Frontal cortex (tissue), 4 donors: ENCODE measurements at places on chromosomes 4 and X. TPM values are rescaled to one million over a fixed set of nuclear protein-coding genes. Genes with fewer than 3 reads are reported as not detected.

Gene SETD7
- 28.5 TPM for total RNA-seq

- DNase-seq, result no peak
Measured at GRCh38 chrX:139126493-139126892, 404.0 kb upstream of the F9 start.

- no peak for DNase-seq
Measured at GRCh38 chr4:173217727-173218126, 49.1 kb downstream of the GALNT7 start.

- no peak for DNase-seq
Measured at GRCh38 chrX:75968293-75968692, 183.2 kb upstream of the MAGEE2 start.

Gene SPANXN4
- total RNA-seq, result not detected

DNA sequence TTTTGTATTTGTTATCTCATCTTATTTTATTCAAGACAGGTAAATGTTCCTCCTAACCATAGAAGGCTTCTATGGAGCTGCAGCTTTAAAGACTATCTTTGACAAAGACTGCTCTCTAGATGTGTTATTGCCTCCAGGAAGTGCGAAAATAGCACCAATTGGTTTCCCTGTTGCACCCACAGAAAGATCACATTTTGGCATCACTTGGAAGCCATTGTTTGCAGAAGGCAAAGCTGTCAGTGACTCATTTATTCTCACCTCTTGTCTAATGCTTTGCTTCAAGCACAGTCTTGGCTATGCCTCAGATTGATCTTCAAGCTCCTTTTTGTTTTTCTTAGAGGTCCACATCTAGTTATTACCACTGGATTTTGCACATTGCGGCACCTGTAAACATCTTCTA lies 150.3 kb downstream of the PCDH7 start:
- no peak for DNase-seq

DNA sequence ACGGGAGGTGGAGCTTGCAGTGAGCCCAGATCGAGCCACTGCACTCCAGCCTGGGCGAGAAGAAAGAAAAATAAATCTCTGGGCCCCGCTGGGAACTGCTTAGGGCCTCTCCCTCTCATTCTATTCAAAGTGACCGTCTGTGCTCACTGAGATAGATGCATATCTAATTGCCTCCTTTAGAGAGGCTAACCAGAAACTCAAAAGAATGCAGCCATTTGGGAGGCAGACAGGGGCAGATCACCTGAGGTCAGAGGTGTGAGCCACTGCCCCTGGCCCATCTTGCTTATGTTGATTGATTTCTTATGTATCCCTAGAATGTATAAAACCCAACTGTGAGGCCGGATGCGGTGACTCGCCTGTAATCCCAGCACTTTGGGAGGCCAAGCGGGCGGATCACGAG lies 6.2 kb upstream of the CSF2RA start:
- DNase-seq, result no peak

Gene GABRB1
- total RNA-seq, result 85.6 TPM

- DNase-seq, result no peak
Measured at GRCh38 chr4:88705223-88705622, 7.6 kb upstream of the NAP1L5 start.

- peak; percentile 24 for DNase-seq
Measured at GRCh38 chrX:115949900-115950822, 220.4 kb upstream of the AGTR2 start.

DNA sequence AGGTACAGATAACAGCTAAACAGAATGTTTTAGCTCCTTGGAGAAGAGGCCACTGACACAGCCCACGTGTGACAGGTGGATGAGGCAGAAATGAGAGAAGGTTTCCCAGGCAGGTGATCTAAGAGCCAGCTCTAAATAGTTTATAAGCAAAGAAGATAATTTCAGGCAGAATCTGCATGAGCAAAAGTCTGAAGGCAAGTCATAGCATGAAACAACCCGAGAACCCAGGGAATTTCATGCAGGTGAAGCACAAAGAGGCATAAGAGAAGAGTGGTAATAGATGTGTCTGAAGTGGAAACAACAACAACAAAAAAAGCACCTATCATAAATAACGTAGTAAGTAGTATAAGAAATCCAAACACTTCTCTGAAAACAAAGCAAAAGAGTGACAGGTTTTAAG lies 275.8 kb upstream of the CPEB2 start:
- DNase-seq, result no peak

DNA sequence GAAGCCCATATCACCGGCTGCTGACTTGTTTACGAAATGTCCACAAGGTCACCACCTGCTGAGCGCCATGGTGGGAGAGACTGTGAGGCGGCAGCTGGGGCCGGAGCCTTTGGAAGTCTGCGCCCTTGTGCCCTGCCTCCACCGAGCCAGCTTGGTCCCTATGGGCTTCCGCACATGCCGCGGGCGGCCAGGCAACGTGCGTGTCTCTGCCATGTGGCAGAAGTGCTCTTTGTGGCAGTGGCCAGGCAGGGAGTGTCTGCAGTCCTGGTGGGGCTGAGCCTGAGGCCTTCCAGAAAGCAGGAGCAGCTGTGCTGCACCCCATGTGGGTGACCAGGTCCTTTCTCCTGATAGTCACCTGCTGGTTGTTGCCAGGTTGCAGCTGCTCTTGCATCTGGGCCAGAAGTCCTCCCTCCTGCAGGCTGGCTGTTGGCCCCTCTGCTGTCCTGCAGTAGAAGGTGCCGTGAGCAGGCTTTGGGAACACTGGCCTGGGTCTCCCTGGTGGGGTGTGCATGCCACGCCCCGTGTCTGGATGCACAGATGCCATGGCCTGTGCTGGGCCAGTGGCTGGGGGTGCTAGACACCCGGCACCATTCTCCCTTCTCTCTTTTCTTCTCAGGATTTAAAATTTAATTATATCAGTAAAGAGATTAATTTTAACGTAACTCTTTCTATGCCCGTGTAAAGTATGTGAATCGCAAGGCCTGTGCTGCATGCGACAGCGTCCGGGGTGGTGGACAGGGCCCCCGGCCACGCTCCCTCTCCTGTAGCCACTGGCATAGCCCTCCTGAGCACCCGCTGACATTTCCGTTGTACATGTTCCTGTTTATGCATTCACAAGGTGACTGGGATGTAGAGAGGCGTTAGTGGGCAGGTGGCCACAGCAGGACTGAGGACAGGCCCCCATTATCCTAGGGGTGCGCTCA lies 8.7 kb upstream of the MSANTD1 start:
- no peak for DNase-seq

DNA sequence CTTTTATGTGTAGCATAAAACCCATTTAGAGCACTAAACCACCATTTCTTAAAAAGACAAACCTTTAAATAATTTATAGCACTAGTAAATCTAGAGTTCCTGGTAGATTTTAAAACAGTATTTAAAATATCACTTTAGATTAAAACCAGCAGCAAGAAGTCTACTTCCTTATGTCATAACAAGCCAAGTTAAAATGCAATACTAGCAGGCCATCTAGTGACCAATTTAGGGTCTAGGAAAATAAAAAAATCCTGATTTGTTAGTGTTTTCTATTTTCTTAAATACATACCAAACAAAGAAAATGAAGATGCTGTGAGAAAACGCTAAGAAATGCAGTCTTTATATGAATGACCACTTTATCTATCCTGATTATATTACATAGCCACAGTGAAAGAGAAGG lies 53.9 kb downstream of the PAPSS1 start:
- DNase-seq, result no peak

Gene RAB40AL
- total RNA-seq, result 0.82 TPM

GRCh38 chrX:117510453-117510852 lies 606.2 kb downstream of the KLHL13 start:
- DNase-seq, result no peak

GRCh38 chrX:136210806-136211205 lies 40.4 kb downstream of the MAP7D3 start:
- no peak for DNase-seq

DNA sequence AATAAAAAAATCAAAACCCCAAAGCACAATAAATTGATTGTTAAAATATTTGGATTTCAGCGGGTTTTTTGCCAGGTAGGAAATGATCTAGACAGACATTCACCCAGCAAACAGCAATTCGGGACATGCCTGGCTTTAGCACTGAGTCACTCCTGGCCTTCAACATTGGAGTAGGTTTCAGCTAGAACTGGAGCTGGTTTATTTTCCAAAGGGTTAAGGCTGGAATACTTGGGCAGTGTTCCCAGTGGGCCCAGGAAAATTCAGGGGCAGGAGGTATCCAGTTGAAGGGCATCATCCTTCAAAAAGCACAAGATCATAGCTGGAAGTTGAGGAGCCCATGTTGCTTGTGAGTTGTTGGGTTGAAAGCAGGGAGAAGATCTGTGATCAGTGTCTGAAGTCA lies 41.0 kb downstream of the TXLNG start:
- DNase-seq, result no peak

DNA sequence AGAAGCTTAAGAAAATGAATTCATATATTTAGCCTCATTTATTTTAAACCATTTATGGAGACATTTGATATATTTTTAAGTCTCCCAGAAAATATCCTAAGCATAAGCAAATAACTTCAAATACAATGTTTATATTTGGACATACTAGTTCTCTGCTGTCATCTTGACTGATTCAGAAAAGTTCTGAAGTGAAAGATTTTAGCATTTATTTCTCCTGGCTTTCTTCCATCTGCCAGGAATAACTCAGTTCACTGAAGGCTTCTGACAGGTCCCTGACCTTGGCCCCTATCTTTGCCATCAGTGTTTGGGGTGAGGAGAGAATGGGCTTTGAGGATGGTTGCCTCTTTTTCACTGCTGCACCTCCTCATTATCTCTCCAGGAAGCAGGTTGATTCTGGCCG lies 115.7 kb downstream of the SLIT2 start:
- DNase-seq, result no peak

- DNase-seq, result no peak
Measured at GRCh38 chr4:3388471-3389232, 53.1 kb upstream of the HGFAC start.

Gene TSPAN6
- total RNA-seq, result 33.0 TPM

DNA sequence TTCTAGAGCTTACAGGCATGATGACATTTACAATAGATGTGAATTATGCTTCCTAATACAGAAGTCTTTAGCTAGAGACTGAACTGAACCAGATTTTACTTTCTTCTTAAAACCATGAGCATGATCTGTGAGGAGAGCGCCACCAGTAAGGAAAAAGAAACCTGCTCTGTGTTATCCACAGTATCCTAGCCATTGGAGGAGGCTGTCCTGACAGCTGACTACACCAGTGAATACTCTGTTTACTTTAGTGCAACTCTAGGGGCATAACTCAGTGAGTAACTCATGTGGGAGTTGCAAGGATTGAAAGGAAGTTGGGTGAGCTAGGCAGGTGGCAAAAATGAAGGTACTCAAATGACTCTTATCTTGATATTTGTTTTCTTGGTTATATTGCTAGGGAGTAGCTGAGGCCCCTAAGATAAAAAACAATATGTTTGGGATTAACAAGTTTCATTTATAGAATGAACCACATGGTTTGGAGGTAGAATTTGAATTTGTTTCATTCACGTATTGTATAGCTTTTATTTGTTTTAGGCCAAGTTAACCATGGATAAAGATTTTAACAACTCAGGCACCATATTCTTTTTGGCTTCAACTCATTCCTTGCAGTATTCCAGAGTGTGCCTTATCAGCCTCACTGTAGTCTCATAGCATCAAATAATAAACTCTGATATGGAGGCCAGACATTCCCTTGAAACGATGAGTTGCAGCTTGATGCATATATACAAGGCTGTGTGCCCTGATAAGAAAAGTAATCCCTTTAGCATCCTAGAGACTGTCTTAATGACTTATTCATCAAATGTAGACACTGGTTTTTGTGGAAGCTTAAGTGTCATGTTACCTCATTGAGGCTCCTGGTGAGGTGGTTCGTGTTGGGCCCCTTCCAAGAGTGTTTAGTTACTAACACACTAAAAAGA lies 2.5 kb downstream of the BMP3 start:
- DNase-seq, result no peak

Gene LEF1
- total RNA-seq, result 6.1 TPM

DNA sequence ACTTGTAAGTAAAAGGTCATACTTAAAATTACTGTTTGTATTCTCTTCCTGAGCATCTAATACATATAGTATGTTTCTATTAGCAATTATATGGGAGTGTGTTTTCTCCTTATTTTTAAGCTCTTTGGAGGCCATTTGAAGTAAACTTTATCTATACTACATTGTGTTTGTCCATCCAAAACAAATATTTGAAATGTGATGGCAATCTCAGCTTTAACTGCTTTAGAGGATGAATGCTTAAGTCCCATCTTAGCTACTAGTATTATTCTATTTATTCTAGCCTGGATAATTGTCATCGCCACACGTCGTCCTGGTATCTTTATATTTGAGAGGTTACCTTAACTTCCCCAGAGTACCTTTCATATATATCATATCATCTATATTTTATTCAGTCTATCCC lies 335.8 kb downstream of the NAF1 start:
- DNase-seq, result no peak

DNA sequence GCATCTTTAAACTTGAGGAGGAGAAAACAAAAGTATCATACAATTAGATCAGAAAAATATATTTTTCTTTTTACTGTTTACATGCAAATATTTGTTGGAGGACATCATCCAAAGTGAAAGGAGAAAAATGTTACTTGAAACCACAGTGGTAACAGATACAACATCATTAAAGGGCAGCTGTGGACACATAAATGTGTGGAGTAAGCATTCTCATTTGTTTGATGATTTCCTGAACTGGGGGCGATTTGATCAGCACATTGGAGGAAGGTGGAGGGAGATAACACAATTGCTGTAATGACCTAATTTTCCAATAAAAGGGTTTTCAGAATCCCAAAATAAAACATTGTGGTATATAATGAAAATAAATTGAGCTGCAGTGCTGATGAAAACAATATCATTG lies 314.5 kb upstream of the HS3ST1 start:
- DNase-seq, result no peak

DNA sequence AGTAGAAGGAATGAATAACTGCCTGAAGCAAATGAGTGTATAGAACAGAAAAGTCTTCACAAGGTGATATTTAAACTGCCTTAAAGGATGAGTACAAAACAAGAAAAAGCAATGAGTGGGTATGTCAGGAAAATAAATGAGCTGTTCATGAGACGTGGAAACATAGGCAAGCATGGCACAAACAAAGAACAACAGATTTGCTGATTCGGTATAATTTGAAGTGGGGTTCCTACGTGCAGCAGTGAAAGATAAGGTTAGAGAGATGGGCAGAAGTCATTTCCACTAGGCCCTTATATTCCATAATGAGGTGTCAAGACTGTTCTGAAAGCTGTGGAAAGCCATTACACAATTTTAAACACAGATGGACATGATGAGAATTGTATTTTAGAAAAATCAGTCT lies 506.6 kb downstream of the KLHL13 start:
- no peak for DNase-seq

Gene TMSB15A
- total RNA-seq, result 220 TPM

Gene FGA
- total RNA-seq, result not detected

DNA sequence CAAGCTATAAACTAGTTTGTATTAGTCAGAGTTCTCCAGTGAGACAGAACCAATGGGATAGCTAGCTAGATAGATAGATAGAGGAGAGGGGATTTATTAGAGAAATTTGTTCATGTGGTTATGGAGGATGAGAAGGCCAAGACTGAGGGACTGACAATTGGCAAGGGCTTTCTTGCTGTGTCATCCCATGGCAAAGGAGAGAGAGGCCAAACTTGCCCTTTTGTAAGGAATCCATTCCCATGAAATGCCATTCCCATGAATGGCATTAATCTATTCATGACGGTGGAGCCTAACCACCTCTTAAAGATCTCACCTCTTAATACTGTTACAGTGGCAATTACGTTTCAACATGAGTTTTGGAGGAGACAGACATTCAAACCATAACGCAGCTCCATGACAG lies 58.1 kb downstream of the LINC00632 start:
- no peak for DNase-seq

GRCh38 chr4:32858971-32859370 lies 2138.8 kb downstream of the PCDH7 start:
- no peak for DNase-seq

- DNase-seq, result no peak
Measured at GRCh38 chr4:39083164-39083563, 21.1 kb downstream of the KLHL5 start.

Gene GPR173
- 21.2 TPM for total RNA-seq
